ENCODE measurements at places on chromosomes 3 and 15. TPM values are rescaled to one million over a fixed set of nuclear protein-coding genes. Genes with fewer than 3 reads are reported as not detected.

Gene ANKUB1
- not detected for total RNA-seq

Gene GPR156
- 0.44 TPM for total RNA-seq

Gene CNTN4
- not detected for total RNA-seq

Gene PPARG
- 45.4 TPM for total RNA-seq

Gene EPHA6
- total RNA-seq: not detected

Gene ADCY5
- total RNA-seq: 0.66 TPM

Gene IQCF5
- total RNA-seq: not detected

Gene POLQ
- total RNA-seq: 0.99 TPM

All from smooth muscle cell of trachea (primary cell).